RPMI7951 (cell line): ENCODE measurements at places on chromosomes 6 and 20.

- no peak for DNase-seq
Observed at GRCh38 chr20:62117362-62117646, 5.0 kb upstream of the LSM14B start.

GRCh38 chr6:80544976-80545722 is 438.7 kb downstream of the BCKDHB start:
- DNase-seq, result no peak

- no peak for DNase-seq
Observed at GRCh38 chr6:71236926-71237434, 51.6 kb upstream of the OGFRL1 start.

DNA sequence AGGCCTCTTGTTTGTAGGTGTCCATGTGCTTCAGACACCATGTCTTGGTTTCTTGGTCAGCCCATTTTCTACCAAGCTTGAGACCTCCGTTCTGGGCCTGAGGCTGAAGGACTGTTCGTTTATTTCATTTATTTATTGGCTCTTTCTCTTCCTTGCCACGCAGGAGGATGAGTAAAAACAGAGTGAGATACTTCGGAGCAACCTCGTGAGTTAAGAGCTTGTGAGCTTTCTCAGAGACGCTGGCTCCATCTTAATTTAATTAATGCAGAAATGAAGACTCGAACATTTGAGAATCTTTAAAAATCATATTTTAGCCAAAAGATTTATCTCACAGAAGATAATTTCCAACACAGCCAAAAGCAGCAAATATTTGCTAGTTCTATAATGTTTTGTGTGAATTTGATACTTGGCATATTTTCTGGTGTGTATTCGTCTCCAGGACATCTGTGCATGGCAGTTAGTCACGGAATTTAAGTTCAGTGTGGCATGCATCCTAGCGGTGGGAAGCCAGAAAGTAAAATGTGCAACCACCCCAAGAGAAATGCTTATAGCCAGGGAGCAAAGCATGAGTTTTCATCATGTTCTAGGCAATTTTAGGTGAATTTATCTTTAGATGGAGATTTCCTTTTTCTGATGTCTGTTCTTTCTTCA is 76.0 kb downstream of the THBS2 start:
- DNase-seq, result peak; percentile 60

DNA sequence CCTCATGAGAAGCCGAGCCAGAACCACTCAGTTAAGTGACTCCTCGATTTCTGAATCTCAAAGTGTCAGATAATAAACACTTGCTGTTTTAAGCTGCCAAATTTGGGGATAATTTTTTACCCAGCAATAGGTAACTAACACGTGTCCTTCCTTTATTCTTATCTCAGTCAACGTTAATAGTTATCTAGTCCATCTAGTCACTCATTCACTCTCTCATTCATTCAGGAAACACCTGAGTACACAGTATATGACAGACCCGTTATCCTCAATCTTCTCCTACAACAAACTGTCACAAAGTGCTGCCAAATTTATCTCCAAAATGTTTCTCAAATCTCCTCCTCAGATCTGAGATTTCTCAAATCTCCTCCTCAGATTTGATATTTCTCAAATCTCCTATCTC is 13.1 kb downstream of the FAM184A start:
- DNase-seq, result no peak

DNA sequence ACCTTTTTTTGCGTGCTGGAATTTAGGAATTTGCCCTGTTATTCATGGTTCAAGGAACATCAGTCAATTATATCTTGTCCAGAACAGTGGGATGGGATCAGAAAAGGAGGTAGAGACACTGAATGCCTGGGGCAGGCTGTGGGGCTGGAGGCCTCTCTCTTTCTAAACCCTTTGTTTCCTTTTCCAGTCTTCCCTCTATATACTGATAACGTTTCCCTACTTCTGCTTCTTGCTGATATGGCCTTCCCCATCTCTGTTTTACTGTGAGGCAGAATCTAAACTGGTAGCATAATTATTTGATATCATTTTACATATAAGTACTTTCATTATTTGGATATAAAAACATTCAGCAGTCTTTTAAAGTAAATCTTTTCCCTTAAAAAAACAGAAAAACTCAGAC is 67.5 kb downstream of the DNAH8 start:
- no peak for DNase-seq

DNA sequence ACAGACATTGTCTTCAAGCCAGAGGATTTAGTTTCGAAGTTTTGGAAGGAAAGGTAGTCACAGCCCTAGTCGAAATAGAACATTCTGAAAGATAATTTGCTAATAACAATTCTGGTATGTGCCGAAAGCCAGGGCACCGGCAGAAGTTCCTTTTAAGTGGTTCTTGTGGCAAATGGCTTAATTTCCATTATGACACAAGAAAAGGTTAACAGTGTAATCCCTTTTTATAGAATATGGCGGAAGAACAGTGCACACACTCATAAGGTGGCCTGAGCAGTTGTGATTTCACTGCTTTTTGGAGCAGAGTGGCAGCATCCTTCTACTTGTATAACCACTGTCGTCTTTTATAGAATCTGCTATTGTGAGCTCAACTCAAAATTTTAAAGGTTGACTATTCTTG is 152.4 kb downstream of the SASH1 start:
- DNase-seq, result peak; percentile 46

- DNase-seq, result no peak
Observed at GRCh38 chr6:3872370-3872854, 23.2 kb downstream of the FAM50B start.

- DNase-seq, result no peak
Observed at GRCh38 chr20:16571333-16571732, 1.9 kb downstream of the KIF16B start.

- DNase-seq, result no peak
Observed at GRCh38 chr20:20755674-20756319, 43.4 kb upstream of the RALGAPA2 start.

- no peak for DNase-seq
Observed at GRCh38 chr6:16372029-16372776, 133.8 kb downstream of the GMPR start.

DNA sequence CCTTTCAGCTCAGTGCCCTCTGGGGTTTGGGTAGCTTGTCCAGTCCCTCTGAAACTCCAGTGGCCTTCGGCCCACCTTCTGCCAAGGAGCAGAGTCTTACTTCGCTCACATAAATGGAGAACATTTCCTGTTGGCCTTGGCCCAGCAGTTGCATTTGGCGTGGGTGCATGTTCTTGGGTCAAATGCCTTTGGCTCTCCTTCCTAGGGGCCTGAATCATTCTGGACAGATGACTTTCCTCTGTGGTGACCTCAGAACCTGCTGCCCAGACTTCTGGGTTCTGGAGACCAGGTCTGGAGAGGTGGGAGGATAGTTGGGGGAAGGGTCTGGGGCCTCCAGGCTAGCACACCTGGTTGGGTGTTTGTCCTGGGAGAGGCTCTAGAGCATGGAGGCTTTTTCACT is 29.3 kb downstream of the BCAS4 start:
- peak; percentile 83 for DNase-seq

GRCh38 chr20:25005220-25005619 is 12.7 kb upstream of the APMAP start:
- peak; percentile 30 for DNase-seq

- peak; percentile 75 for DNase-seq
Observed at GRCh38 chr6:169933839-169934698, 182.6 kb downstream of the ERMARD start.
